NK-92 treated with Interleukin-12 subunit alpha and Interleukin-12 subunit beta, amount 100 ng/mL, for 24 hours (cell line): ENCODE measurements at places on chromosomes 6 and 20.

GRCh38 chr6:152948150-152948768 lies 34.6 kb downstream of the FBXO5 start:
- DNase-seq = no peak

DNA sequence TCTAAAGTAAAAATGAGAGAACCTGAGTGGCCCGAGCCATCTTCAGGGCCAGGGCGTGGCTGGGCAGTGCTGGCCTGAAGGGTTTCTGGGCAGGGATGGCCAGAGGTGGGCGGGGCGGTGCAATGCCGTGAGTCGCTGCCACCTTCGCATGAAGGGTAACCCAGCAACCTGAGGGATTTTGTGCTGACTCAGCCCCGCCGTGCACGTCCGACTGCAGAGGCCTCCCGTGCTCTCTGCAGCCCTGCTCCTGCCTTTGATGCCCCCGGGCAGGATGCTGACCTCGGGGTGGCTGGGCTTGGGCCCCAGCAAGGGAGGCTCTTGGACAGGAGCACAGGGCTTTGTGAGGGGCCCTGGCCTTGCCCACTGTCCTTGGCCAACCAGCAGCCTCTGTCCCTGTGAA lies 81.7 kb upstream of the GATA5 start:
- DNase-seq = no peak

DNA sequence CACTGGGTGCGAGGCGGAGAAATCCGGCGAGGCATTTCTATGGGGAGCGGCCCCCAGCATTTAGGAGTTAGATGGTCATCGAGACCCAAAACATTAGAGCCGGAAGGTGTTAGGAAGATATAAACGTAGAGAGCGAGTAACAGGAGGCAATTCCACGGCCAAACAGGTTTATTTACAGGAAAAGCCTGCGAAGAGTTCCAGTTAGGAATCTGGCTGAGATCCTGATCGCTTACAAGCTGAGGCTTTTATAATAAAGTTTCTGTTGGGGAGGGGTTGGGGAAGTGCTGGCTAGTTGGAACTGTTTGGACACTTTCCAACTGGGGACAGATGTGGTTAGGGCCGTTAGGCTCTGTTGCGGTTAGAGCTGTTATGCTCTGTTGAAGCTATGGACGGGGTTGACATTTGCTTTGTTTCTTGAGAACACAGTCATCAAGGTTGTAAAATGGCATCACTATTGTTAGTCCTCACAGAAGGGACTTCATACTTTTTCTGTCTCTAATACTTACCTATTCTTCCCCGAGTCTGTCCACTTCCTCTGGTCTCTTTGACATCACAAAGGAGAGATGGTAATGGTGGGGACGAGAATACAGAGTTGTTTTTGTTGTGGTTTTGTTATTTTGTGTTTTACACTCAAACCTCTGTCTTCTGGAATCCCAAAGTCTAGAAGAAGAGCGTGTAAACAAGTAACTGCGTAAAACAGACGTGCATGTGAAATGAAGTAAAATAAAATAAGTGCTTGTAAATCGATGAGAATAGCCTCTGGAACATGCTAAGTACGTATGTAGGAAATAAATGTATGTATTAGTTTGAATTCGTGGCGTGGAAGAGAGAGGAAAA lies 554 bp upstream of the ZSCAN31 start:
- DNase-seq = no peak

- DNase-seq = no peak
These were observed 123.5 kb downstream of the CLIC5 start for GRCh38 chr6:45892196-45892595.

GRCh38 chr6:40958738-40959137 lies 80.3 kb downstream of the UNC5CL start:
- DNase-seq = no peak

DNA sequence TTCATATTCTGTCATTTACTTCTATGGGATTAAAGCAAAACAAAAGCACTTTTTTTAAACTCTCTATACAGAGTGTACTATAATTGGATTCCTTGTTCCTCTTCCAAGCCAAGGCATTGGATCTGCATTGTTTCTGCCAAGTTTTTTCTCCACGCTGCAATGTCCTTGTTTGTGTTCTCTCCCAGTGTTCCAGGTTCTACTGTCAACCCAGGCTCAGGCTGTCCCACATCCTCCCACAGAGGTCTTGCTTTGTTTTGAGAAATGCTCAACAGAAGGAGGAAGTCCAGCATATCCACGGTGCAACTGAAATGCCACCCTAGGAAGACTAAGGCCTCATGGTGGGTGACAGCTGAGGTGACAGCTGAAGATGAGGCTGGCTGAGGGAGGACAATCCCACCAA lies 287.1 kb upstream of the PRDM1 start:
- DNase-seq = no peak

- no peak for DNase-seq
These were observed 677.8 kb upstream of the POU3F2 start for GRCh38 chr6:98156580-98156979.
